Stimulated activated CD4-positive, alpha-beta T cell treated with anti-CD3 and anti-CD28 coated beads, Interleukin-12 subunit alpha, Interleukin-12 subunit beta, amount 100 ng/mL, for 24 hours (primary cell): ENCODE measurements at places on chromosomes 3 and 15.

DNA sequence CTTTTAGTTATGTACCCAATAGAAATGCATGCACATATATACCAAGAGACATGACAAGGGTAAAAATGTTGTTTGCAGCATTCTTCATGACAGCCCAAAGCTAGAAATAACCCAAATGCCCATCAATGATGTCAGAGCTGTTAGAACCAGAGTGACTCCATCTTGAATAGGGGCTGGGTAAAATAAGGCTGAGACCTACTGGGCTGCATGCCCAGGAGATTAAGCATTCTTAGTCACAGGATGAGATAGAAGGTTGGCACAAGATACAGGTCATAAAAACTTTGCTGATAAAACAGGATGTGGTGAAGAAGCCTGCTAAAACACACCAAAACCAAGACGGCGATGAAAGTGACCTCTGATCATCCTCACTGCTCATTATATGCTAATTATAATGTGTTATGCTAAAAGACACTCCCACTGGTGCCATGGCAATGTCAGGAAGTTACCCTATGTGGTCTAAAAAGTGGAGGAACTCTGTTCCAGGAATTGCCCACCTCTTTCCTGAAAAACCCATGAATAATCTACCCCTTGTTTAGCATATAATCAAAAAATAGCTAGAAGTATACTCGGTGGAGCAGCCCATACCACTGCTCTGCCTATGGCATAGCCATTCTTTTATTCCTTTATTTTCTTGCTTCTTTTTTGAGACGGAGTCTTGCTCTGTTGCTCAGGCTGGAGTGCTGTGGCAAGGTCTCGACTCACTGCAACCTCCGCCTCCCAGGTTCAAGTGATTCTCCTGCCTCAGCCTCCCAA is 32.9 kb downstream of the ZBTB11 start:
- DNase-seq: peak; percentile 5

DNA sequence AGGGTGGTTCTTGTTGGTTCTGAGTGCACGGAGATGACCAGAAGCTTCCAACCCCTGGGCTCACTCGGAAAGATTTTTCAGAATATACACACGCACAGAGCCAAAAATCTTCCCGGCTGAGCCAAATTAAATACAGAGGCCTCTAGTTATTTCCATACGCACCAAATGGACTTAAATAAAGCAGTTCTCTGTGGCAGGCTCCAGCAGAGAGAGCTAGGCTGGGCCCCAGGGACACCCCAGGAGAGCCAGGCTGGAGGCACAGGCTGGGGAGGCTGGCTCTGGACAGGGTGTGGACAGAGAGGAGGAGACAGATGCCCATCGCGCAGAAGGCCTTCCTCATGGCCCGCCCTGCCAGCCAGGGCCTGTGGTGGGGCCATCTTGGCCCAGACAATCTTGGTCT is 115.9 kb downstream of the IQSEC1 start:
- DNase-seq: no peak

GRCh38 chr3:66962664-66963063 is 35.4 kb upstream of the KBTBD8 start:
- DNase-seq: no peak

DNA sequence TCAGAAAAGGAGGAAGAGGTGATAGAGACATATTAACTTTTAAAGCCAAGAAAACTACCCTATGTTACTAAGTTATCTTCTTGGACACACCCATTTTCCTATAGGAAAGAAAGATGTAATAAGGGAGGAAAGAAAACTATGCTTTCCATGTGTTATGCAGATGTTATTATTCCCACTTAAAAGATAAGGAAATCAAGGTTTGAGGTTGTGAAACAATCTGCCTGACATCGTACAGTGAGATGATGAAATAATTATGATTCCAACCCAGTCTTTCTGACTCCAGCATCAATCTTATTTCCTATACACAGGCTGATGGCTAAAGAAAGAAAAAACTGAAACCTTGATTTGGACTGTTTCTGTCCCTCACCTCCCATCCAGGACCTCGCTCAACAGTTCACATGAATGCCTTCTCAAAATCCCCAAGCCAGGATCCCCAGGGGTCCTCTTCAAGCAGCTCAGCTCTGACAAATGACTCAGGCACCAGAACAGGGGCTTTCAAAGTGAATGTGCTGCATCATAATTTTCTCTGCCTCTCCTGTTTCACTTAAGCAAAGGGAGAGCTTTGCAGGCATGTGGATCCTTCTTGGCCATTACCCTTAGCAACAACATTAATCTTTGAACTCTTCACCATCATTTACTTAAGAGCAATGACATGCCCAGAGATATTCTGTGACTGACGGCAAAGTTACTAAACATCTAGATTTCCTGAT is 12.4 kb upstream of the EID1 start:
- no peak for DNase-seq
